ENCODE measurements at places on chromosomes 11 and 22. TPM values are rescaled to one million over a fixed set of nuclear protein-coding genes. Genes with fewer than 3 reads are reported as not detected.

The PHOX2A gene
- total RNA-seq, result not detected

The OR2D2 gene
- total RNA-seq, result not detected

The PHLDA2 gene
- not detected for total RNA-seq

The AGBL2 gene
- not detected for total RNA-seq

The NXPE1 gene
- total RNA-seq, result not detected

The CCND1 gene
- 90.6 TPM for total RNA-seq

The PGA5 gene
- 2.0 TPM for total RNA-seq

DNA sequence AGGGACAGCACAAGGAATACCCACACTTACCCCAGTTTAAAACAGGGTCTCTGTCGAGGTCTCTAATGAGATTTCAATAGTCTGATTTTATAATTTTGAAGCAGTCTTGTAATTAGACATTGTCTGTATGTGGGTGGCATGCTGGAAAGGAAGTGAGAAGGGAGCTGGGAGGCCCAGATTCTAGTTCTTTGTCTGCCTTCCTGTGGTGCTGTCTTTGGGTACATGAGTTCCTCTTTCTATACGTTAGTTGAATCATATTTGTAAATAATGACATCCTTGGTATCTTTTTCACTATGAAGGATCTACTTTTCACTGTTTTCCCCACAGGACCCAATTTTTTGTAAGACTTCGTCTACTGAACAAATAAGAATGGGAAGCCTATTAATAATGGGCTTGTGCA, 42.0 kb upstream of the TENM4 start:
- no peaks in the 10 kb centered on the region for H3K4me1 ChIP-seq
- no peak for DNase-seq
- no peak overlapping the region for H3K4me3 ChIP-seq
- no peak overlapping the region for H3K27ac ChIP-seq

DNA sequence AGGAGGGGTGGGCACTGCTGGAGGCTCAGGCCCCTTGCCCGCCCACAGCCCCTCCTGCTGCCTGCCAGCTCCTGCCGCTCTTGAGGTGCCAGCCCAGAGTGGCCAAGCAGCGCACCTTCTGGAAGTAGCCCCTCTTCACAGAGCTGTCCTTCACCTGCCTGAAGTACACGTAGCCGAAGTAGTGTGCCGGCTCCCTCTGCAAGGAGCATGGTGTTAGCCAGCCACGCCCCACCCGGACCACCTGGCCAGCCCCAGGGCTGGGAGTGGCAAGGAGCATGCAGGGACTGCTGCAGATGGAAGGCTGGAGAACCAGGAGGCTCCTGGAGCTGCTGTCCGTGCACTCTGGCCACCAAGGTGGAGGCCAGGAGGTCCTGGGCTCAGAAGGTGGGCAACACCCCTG, 9.6 kb downstream of the DENND6B start:
- no peak overlapping the region for H3K4me3 ChIP-seq
- H3K27ac ChIP-seq, result no peak overlapping the region
- no peaks in the 10 kb centered on the region for H3K36me3 ChIP-seq
- no peaks in the 10 kb centered on the region for H3K4me1 ChIP-seq

DNA sequence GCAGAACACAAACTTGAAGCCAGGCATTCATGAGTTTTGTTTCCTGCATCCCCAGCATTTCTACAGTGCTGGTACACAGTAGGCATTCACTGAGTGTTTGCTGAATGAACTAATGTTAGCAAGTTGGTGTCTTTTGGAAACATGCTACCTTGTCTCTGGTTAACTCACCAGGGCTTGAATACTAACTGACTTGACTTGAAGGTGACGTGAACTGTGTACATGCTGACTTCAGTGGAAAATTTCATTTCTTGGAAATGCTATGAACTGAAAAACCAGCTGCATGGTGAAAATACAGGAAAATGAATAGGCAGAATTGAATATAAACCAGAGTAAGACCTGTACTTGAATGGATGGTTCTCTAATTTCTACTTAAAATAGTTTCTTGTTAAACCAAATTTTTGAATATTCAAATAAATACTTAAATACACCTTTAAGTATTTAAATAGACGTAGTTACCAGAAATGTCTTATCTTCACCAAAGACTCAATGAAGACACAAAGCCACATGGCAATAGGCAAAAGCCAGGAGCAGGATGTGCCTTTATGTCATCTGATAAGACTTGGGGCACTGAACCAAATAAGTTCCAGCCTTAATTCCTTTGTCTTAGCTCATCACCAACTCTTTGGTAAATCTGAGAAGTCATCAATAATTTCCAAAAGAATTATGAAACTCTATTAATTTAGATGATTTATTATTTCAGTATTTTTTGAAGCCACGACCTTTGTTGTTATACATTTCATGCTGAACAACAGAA, 39.7 kb upstream of the POU2AF2 start:
- DNase-seq, result no peak
- no peak overlapping the region for H3K4me3 ChIP-seq
- peak overlapping the region; percentile 66 for H3K27ac ChIP-seq

- peak overlapping the region; percentile 80 for H3K27ac ChIP-seq
- no peak for DNase-seq
- no peaks in the 10 kb centered on the region for H3K27me3 ChIP-seq
- no peaks in the 10 kb centered on the region for H3K4me1 ChIP-seq
- H3K36me3 ChIP-seq, result no peaks in the 10 kb centered on the region
Measured at GRCh38 chr11:30433831-30434230, 110.9 kb downstream of the ARL14EP start.

DNA sequence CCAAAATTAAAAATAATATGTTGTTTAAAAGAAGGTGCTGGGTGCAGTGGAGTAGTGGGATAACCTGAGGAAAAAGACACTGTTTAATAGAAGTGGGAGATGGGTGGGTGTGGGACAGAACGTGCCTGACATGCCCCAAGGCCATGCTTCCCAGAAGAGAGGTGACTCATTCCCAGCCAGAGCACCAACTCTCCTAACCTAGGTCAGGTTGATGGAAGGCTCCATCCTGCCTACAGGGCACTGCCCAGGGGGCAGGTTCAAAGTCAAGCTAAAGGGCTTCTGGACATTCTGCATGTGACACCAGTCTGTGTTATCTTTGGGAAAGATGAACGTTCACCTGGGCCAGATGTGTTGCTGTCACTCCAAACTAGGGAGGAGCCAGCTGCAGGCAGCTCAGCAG, 453.1 kb downstream of the SOX6 start:
- no peak for DNase-seq
- no peaks in the 10 kb centered on the region for H3K36me3 ChIP-seq
- H3K27ac ChIP-seq, result no peak overlapping the region
- H3K27me3 ChIP-seq, result no peaks in the 10 kb centered on the region
- no peaks in the 10 kb centered on the region for H3K4me1 ChIP-seq

DNA sequence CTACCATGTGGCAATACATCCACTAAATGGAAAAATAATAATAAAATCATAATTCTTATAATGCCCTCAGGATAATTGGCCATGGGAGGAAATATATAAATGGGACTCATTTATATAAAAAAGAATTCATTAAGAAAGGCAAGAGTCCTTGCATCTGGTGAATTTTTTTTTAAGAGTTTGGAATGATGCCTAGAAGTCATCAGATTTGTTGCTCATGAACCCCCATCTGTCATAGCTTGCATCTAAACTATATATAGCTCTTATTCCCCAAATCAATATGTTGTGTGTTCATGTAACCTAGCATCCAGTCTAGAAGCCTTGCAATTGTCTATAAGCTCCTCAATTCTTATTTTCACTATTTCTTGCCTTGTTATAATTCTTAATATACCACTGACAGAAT, 75.9 kb downstream of the CADM1 start:
- H3K4me3 ChIP-seq, result no peak overlapping the region
- no peaks in the 10 kb centered on the region for H3K36me3 ChIP-seq
- no peaks in the 10 kb centered on the region for H3K27me3 ChIP-seq
- H3K4me1 ChIP-seq, result no peaks in the 10 kb centered on the region
- DNase-seq, result no peak

- no peak overlapping the region for H3K27ac ChIP-seq
- H3K4me1 ChIP-seq, result peaks cover 6% of the 10 kb centered on the region
- DNase-seq, result no peak
- no peak overlapping the region for H3K4me3 ChIP-seq
- no peaks in the 10 kb centered on the region for H3K27me3 ChIP-seq
Measured at GRCh38 chr11:1281326-1281973, 28.0 kb downstream of the TOLLIP start.

- H3K27ac ChIP-seq, result peak overlapping the region; percentile 18
- no peak overlapping the region for H3K4me3 ChIP-seq
- DNase-seq, result no peak
- H3K36me3 ChIP-seq, result no peaks in the 10 kb centered on the region
Measured at GRCh38 chr11:1926156-1927025, 6.9 kb downstream of the TNNT3 start.

GRCh38 chr11:28289444-28289843, 181.3 kb downstream of the METTL15 start:
- no peak overlapping the region for H3K4me3 ChIP-seq
- H3K27me3 ChIP-seq, result no peaks in the 10 kb centered on the region
- no peak overlapping the region for H3K27ac ChIP-seq
- H3K4me1 ChIP-seq, result no peaks in the 10 kb centered on the region
- H3K36me3 ChIP-seq, result peaks cover 8% of the 10 kb centered on the region

Measured in ascending aorta (tissue), 2 donors.